ENCODE measurements at places on chromosomes 4 and X. TPM values are rescaled to one million over a fixed set of nuclear protein-coding genes. Genes with fewer than 3 reads are reported as not detected.

DNA sequence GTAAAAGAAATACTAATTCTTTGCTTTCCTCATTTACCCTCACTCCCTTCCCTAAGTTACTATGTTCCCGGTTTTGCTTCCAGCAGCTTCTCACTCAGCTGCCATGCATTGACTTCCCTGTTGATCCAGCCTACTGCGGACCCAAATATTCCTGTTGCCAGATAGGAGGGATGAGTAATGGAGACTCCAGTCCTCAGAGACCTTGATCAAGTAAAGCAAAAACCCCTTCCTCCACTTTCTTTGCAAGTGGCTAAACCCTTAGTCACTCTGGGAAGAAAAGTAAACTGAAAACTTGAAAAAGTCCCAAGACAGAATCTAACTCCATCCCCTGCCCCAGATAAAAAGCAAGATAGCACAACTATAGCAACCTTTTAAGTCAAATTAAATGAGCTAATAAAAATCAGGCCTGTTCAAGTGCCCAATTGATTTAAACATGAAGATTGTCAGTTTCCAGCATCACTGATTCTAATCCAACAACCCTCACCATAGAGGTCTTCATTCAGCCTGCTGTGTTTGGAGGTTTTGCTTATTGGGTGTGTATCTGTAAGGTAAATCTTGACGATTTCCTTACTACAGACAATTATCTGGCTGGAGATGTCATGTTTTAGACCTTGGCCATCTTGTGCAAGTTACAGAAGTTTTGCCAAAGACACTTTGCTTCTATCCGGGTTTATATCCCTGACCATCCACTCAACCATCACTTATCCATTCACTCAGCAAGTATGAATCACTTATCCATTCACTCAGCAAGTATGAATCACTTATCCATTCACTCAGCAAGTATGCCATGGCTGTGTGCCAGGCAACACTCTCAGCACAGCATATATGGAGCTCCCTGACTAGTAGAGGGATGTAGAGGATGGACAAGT lies 17.6 kb downstream of the FGFBP1 start:
- H3K4me1 ChIP-seq: no peaks in the 10 kb centered on the region
- no peak overlapping the region for H3K4me3 ChIP-seq
- no peak overlapping the region for H3K27ac ChIP-seq

GRCh38 chrX:46257451-46257879 lies 287.8 kb downstream of the ZNF674 start:
- no peaks in the 10 kb centered on the region for H3K27me3 ChIP-seq
- no peaks in the 10 kb centered on the region for H3K36me3 ChIP-seq
- DNase-seq: no peak
- no peak overlapping the region for H3K27ac ChIP-seq
- no peaks in the 10 kb centered on the region for H3K4me1 ChIP-seq
- H3K4me3 ChIP-seq: no peak overlapping the region

GRCh38 chrX:151996347-151996746 lies 21.9 kb upstream of the GABRE start:
- no peaks in the 10 kb centered on the region for H3K4me1 ChIP-seq
- no peak overlapping the region for H3K27ac ChIP-seq
- no peak for DNase-seq

HPSE gene
- 0.24 TPM for total RNA-seq

ERVMER34-1 gene
- total RNA-seq: not detected

DNA sequence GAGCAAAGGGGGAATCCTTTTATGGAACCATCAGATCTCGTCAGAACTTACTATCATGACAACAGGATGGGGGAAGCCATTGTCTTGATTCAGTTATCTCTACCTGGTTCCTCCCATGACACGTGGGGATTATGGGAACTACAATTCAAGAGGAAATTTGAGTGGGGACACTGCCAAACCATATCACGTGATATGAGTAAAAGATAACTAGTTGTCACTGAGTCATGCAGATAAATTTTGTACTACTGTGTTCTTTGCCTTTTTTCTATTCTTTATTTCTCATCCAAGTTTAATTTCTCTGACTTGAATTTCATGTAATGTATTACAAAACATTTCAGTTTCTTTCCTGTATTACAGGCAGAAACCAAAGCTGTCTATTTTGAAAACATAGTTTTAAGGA lies 383.2 kb downstream of the EPHA5 start:
- no peaks in the 10 kb centered on the region for H3K36me3 ChIP-seq
- DNase-seq: no peak
- no peak overlapping the region for H3K4me3 ChIP-seq

All from gastrocnemius medialis (tissue), 4 donors.